ENCODE measurements at places on chromosomes 6 and 20.

GRCh38 chr6:143531720-143532499, 20.4 kb upstream of the FUCA2 start:
- no peak for DNase-seq

GRCh38 chr6:111564482-111564945, 41.2 kb downstream of the TRAF3IP2 start:
- DNase-seq = no peak

GRCh38 chr6:139370283-139370998, 4.0 kb downstream of the CITED2 start:
- DNase-seq = no peak

DNA sequence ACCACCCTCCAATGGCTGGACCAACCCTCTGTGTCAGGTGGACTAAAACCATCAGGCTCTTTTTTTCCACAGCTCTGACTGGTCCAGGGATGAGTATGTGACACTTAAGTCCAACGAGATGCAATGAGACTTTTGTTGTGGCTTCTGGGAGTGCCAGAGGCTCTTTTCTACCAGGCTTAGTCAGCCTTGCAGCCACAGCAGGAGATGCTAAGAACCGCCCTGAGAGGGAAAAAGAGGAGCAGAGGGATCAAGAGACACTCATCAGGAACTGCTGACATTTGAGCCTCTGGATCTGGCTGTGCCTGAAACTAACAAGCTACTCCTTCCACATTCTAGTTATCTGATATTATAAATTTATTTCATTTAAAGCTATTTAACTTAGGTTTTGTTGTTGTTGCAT, 270.9 kb upstream of the SULF2 start:
- DNase-seq = no peak

- DNase-seq = no peak
These were observed 247.8 kb downstream of the HAO1 start for GRCh38 chr20:7692478-7692877.

- DNase-seq = no peak
These were observed 81.0 kb upstream of the SNX9 start for GRCh38 chr6:157741948-157742556.

All from NCI-H2081 treated with DMSO at 0.1 percent for 48 hours (cell line).